ENCODE measurements at places on chromosomes 13 and 19.

- DNase-seq: no peak
These were observed 81.7 kb downstream of the LRRC63 start for GRCh38 chr13:46293436-46293835.

GRCh38 chr19:16862826-16863415 is 25.9 kb upstream of the F2RL3 start:
- no peak for DNase-seq

GRCh38 chr13:45691251-45691650 is 10.9 kb upstream of the CBY2 start:
- no peak for DNase-seq

DNA sequence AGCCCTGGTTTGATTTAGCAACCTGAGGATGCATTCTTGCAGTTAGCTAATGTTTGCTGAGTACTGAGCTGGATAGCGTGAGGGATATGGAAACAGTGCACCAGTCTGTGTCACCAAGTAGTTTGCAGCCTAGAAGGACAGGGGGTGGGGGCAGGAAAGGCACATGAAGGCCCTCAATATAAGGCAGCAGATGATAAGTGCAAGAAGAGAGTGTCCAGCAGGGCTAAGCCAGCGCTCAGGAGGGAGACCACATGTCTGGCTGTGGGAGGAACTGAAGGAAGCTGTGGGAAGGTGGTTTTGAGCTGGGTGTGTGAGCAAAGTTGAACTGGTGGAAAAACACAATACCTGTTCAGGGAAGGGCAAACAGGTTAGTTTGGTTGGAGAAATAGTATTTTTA is 1.7 kb downstream of the CXCL17 start:
- peak; percentile 27 for DNase-seq

DNA sequence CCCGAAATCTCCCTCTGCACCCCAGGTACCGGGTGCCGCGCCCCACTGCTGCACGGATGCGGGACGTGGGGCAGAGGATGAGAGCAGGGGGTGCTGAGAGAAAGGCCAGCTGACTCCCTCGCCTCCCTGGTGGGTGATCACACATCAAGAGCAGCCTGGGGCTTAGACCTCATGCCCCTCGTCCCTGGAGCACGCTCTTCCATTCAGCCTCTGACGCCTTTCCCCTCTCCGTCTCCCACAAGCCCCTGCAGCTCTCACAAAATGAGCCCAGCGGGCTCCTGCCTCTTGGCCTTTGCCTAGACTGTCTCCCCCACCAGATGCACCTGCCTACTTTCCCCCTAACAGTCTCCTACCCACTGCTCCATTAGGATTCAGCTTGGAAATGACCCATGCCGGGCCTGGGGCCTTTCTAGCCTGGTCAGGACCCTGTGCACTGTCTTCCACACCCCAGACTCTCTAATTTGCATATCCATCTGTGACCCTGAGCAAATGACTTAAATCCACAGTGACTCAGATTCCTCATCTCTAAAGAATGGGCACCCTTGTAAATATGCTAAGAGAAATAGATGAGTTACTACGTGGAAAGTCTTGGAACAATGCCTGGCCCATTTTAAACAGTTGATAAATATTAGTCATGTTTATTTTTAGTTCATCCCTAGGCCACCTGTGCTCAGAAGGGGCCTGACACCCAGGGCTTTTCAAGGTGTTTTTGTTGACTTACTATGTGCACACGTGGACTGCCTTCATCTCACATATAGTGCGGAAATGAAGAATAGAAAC is 582 bp upstream of the PTPRH start:
- no peak for DNase-seq

GRCh38 chr13:42413484-42413815 is 141.5 kb downstream of the AKAP11 start:
- no peak for DNase-seq

DNA sequence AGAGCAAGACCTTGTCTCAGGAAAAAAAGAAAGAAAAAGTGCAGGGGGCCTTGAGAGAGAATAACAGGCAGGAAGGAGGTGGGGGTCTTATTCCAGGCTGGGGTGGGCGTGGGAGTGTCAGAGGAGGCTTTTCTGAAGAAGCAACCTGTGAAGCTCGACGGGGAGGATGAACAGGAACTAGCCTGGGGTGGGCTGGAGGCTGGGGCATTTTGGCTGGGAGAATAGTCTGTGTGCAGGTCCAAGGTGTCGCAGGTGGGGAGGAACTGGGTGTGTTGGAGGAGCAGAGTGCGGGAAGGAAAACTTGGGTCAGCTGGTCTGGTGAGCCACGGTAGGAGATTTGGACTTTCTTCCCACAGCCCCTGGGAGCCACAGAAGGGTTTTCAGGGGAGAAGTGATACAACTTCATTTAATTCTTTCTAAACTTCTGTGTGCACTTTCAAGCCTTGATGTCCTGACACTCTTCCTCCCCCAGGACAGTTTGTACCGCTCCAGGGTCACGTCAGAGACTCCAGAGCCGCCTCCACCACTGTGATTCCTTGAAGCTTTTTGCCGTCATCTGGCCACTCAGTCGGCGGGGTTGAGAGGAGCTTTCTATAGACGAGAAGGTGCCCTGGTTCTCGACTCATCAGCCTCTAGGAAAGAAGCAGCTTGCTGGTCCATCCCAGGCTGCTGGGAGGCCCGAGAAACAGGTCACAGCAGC is 138.7 kb downstream of the SIPA1L3 start:
- DNase-seq: no peak

DNA sequence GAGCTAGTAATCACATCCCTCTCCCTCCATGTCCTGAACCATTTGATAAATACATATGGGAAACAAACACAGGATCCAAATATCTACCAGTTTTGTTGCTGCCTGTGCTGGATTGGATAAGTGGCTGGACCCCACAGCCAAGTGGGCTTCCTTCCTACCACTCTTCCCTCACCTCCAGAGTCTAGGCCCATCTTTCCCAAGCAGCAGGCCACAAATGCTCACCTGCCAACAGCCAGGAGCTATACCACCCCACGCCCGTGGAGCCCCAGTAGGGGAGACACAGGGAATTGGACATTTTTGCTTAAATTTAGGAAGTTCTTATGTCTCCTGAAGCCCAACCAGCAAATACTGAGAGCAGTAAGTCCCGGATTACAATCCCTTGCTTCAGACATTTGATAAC is 55.8 kb downstream of the HSPH1 start:
- no peak for DNase-seq

- peak; percentile 33 for DNase-seq
These were observed 9.3 kb downstream of the POLR2E start for GRCh38 chr19:1085676-1086442.

GRCh38 chr19:29086182-29086581 is 126.8 kb downstream of the UQCRFS1 start:
- no peak for DNase-seq

Data from activated T-cell treated with anti-CD3 and anti-CD28 coated beads, Interleukin-2, amount 50 U/mL, for 1 hour (primary cell).